ENCODE measurements at places on chromosomes 3 and 15. TPM values are rescaled to one million over a fixed set of nuclear protein-coding genes. Genes with fewer than 3 reads are reported as not detected.
A peak's percentile ranks its signal among the peaks of the same experiment; 100 is the strongest.

GRCh38 chr3:185582236-185582635 is 3.9 kb upstream of the SENP2 start:
- no peak for DNase-seq

DNA sequence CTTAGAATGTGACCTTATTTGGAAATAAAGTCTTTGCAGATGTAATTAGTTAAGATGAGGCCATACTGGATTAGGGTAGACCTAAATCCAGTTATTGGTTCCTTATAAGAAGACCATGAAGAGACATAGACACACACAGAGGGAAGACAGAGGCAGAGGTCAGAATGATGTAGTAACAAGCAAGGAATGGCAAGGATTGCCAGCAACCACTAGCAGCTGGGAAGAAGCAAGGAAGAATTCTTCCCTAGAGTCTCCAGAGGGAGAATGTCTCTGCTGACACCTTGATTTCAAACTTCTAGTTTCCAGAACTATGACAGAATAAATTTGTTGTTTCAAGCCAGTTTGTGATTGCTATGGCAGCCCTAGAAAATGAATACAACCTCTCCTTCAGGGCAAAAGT is 116.7 kb downstream of the WDR76 start:
- DNase-seq = no peak

DNA sequence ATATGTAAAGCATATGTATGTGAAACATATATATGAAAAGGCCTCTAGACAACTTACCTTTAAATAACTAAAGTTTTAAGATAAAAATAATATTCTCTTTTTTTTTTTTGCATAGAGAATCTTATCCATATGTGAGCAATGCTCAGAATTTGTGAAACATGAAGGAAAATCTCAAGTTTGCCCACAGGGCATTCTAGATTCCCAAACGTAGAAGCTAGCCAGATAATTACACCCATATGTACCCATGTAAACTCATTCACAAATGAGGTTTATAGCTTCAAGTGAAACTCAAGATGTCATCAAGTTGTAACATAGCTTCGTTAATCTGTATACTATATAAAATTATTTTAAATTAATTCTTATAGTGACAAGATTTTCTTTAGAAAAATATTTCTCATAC is 537.3 kb upstream of the NR2F2 start:
- no peak for DNase-seq

DNA sequence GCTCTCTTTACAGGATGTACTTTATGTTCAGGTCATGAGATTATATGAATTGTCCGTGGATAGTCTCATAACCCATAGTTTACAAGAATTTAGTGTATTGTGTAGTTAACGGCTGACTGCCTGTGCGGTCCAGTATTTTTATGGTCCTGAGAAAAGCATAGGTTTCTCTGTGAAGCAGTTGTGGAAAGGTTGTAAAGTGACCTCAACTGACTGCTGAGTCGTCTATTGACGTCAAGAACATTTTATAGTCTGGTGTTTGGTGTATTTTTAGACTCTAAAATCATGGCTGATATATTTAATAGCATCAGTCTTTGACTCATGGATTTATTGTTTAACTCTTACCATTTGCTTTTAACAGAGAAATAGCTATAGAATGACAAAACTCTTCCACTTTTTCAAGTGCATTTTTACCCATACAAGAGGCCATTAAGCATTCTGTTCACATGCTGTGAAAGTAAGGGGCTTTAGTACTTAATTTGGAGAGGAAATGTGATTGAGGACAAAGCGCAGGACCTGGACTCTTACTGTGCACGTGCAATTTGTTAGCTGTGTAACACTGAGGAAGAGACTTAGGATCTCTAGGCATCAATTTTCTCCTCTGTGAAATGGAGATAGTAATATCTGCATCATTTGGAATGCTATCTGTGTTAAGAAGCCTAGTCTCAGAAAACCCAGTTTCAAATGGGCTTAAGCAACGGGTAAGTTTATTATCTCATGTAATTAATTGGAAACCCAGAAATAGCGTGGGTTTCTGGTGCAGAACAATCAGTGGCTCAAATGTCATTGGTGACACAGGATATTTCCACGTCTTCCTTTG is 240.8 kb downstream of the NFKBIZ start:
- no peak for DNase-seq

DNA sequence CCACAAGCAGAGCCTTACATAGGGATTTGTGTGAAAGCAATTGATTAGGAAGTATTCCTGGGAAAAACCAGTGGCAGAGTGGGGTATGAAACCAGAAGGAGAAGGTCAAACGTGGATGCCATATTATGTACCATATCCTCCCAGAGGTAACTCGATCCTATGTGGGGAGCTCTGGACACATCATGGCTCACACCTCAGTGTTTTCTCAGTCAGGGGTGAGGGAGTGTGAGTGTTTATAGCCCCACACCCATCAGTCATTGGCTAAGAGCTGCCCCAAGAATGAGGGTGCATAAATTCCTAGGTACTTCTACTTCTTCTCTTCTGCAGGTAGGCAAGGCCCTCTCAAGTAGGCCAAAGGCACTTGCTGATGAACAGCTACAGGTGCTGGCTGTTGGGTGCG is 28.2 kb upstream of the PDZRN3 start:
- no peak for DNase-seq

- peak; percentile 51 for DNase-seq
Observed at GRCh38 chr3:30768703-30769550, 125.5 kb downstream of the GADL1 start.

DNA sequence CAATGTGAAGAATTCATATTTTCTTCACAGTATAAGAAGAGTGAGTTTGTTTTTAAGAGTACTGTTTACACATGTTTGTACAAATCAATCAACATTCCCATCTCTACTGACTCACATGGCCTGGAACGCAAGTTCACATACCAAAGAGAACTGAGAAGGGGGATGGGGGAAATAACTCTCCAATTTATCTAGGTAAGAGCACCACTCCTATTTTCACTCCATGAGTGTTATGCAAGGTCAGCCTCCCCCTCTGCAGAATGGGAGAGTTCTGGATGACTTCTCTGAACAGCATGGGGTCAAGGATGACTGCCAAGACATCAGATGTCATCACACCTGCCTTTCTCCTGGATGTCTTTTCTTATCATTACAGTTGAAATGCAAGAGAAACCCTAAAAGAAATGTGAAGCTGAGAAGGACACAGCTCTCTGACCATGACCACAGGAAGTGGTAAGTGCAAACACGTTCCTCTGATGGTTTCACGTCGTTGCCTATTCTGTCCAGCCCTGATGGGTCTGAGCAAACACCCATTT is 95.2 kb downstream of the SEMA6D start:
- no peak for DNase-seq

LIPH gene
- not detected for total RNA-seq

FAIM gene
- 8.5 TPM for total RNA-seq

A4GNT gene
- total RNA-seq = not detected

TMC3 gene
- total RNA-seq = not detected

Measured in CD8-positive, alpha-beta memory T cell (primary cell).